ENCODE measurements at places on chromosomes 3 and 15.

DNA sequence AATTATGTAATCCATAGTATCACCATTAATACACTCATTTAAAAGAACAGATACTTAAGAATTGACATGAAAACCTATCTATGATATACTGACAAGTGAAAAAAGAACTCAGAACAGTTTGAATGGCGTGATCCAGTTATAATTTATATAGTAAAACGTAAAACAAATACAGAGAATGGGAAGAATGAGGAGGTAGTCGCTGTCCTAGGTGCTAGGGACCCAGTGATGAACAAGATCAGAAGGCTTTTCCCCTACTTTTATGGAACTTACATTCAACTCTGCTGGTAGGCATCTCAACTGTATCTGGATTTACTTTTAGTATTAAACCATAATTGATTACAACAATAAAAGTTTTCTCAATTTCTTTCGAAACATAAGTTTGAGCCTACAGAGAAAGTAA is 31.8 kb downstream of the GSK3B start:
- DNase-seq: no peak

DNA sequence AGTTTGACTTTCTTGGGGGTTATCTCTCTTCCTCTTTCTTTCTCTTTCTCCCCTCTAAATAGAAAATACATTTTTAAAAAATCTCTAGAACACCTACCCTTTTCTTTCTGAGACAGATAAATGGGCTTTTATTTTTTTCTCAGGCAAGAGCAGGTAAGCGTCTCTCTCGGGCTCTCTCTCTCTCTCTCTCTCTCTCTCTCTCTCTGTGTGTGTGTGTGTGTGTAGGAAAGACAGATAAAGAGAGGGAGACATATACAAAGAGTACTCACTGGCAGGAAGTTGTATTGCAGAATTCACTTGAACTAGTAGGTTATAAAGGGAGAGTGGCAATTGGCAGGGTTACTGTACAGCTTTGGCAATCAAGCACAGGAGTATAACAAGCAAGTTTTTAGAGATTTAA is 118.1 kb upstream of the LSAMP start:
- no peak for DNase-seq

GRCh38 chr15:101651554-101652097 is 555 bp downstream of the TM2D3 start:
- no peak for DNase-seq

DNA sequence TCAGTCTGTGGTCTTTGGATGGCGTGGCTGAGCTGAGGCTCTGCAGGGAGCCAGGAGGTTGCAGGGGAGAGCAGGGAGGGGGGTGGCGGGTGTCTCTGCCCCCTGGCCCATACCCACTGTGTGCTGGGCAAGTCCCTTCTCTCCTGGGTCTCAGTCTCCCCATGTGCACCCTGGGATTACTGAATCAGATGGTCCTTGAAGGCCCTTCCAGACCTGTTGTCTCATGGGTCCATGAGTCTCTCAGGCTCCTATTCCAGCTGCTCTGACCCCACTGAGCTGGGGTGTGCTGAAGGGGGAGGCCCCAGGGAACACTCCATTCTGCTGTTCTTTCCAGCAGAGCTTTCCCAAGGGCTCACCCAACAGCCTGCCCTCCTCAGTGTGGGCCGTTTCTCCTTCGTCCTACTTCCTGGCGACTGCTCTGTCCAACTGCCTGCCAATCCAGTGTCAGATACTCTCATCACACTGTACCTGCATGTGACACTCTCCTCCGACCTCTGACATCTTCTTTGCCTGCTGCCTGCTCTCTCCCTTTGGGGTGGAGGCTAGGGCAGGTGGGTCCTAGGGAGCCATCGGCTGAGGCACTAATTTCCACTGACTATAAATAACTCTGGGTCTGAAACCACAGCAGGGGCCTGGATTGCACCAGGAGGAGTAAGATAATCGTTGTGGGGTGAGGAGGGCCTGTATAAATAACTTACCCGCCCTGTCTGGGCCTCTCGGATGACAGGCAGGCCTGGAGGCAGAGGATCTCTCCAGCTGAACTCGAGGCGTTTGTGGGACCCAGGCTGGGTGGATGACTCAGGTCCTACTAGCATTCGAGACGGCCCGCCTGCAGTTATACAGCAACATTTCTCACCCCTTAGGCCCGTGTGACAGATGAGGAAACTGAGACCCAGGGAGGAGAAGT is 67.1 kb downstream of the ATP2B2 start:
- no peak for DNase-seq

DNA sequence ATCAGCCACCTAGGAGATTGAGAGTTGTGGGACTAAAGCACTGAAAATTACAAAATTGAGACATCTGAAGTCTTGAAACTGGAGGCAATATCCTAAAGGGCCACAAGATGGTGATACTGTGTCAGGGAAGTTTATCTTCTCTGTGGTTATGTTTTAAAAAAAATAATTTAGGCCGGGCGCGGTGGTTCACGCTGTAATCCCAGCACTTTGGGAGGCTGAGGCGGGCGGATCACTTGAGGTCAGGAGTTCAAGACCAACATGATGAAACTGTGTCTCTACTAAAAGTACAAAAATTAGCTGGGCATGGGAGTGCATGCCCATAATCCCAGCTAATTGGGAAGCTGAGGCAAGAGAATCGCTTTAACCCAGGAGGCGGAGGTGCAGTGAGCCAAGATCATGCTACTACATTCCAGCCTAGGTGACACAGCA is 17.9 kb upstream of the NIT2 start:
- DNase-seq: no peak

GRCh38 chr15:80915472-80915871 is 74.1 kb downstream of the MESD start:
- DNase-seq: no peak

DNA sequence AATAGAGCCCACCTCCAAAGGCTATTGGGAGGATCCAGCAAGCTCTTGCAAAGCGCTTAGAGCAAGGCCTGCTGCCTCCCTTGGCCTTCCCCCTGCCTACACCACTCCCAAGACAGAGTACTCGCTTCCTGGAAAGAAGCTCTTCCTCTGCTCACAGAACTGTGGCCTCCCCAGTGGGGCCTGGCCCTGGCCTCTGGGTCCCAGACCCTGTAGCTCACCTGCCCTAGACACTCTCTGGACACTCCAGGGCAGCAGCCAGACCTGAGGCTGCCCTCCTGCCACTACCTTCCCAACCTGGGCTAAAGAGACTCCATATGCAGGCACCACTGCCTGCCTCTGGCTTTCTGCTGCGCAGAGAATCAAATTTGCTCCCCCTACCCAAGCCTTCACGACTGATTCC is 49.9 kb downstream of the GRIP2 start:
- DNase-seq: no peak

DNA sequence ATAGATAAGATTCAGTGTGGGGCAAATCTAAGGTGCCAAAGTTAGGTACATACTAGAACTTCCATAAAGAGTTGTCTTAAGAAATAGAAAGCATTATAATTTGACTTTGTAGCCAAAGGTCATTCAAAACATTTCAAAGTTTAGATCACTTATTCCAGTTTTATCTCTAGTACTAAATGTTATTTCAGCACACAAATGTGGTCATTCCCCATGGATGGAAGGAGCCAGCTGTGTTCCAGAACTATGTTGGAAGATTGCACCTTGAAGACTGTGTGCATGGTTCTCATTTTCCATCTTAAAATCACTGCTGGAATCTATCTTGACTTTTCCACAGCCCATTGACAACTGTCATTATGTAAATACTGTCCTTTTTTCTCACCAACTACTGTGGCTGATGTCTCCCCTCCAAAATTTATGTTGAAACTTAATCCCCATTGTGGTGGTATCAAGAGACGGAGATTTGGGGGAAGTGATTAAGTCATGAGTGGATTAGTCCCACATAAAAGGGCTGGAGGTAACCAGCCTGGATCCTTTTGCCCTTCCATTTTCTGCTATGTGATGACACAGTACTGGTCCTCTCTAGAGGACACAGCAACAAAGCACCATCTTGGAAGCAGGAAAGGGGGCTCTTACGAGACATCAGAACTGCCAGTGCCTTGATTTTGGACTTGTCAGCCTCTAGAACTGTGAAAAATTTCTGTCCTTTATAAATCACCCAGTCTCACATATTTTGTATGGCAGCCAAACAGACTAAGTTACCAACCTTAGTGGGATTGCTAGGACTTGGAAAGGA is 24.0 kb downstream of the TGFBR2 start:
- no peak for DNase-seq

GRCh38 chr3:186367631-186368030 is 5.6 kb upstream of the DGKG start:
- no peak for DNase-seq

DNA sequence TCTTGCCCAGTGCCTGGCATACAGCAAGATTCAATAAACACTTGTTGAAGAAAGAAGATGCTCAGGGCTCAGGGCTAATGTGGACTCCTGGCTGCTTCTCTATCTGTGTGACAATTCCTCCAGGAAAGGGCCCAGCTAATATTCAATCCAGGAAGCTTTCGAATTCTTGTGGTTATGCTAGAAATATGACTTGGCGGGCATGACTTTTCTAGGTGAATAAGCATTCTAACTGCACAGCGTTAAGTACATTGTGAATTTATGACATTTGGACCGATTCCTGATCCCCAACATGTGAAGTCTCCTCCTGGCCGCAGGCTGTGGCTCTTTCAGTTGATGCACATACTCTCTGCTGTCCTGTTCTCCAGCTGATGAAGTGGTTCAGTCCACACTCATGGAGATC is 117.0 kb downstream of the IMPG2 start:
- DNase-seq: no peak

DNA sequence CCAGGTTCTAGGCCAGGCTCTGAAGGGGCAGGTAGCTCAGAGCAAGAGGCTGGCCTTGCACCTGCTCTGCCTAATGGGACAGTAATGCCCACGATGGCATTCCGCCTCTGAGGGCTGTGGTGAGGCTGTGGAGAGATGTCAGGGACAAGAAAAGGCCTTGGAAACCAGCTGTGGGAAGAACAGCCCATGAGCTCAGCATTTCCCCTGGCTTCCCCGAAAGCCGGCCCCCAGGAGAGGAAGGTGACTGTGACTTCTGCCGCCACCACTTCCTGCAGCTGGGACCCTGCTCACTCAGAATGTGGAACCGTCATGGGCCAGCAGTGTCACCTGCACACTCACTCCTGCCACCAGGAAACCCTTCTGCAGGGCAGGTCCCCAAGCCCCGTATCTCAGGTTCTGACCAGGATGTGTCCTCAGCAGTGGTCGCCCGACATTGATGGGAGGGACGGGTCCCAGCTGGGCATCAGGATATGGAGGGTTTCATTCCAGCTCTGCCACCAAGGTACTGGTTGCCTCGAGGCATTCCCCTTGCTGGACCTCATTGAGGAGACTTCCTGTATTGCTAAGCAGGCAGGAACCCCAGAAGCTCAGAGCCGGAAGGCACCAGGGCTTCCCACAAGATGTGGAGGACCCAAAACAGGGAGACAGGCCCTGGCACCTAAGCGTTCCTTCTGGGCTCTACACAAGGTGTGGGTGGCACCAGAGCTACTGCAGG is 30.7 kb downstream of the SEMA7A start:
- peak; percentile 48 for DNase-seq

- no peak for DNase-seq
Measured at GRCh38 chr3:40070816-40071215, 238.7 kb upstream of the EIF1B start.

DNA sequence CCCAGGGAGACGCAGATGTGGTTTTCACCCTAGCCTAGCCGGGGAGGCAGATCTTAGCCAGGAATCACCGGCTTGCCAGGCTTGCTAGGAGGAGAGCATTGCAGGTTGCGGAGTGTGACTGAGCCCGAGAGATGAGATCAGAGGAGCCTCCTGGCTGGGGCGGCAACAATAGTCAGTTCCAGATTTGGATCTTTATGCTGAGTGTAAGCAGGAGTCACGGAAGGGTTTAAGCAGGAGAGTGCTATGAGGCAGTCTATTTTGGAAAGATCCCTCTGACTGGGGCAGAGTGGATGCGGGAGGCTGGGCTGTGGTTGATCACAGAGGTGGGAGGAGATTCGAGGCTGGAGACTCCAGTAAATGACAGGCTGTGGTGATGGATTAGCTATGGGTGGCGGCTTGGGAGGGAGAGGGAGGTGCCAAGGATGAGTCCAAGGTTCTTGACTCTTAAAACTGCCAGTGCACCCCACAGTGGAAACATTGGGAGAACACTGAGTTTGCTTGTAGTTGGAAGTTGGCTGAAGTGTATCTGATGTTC is 10.4 kb upstream of the BAHD1 start:
- DNase-seq: no peak

- no peak for DNase-seq
Measured at GRCh38 chr15:70427167-70428120, 329.7 kb upstream of the TLE3 start.

- no peak for DNase-seq
Measured at GRCh38 chr3:12221663-12222062, 63.0 kb upstream of the TIMP4 start.

- no peak for DNase-seq
Measured at GRCh38 chr15:50277370-50277769, 11.8 kb upstream of the HDC start.

GRCh38 chr3:128078875-128079274 is 26.6 kb downstream of the SEC61A1 start:
- no peak for DNase-seq

DNA sequence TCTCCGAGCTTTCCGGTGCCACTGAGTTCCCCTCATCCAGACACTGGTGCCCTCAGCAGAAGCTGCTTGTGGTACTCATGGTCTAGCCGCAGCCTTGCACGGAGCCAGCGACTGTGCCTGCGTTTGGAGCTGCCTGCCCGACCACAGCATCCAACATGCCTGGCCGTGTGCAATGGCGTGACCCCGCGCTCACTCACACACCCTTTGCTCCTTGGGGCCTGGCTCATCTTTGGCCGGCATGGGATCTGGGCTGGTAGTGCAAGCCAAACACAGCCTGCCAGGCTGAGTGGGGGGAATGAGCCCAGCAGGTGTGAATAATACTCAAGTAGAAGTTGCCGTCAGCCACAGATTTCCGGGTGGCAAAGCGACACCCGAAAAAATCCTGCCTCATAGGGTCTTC is 1178.7 kb upstream of the GBE1 start:
- DNase-seq: no peak
